Hepatocyte (in vitro differentiated cells): ENCODE measurements at places on chromosomes 7 and 10. TPM values are rescaled to one million over a fixed set of nuclear protein-coding genes. Genes with fewer than 3 reads are reported as not detected.

DNA sequence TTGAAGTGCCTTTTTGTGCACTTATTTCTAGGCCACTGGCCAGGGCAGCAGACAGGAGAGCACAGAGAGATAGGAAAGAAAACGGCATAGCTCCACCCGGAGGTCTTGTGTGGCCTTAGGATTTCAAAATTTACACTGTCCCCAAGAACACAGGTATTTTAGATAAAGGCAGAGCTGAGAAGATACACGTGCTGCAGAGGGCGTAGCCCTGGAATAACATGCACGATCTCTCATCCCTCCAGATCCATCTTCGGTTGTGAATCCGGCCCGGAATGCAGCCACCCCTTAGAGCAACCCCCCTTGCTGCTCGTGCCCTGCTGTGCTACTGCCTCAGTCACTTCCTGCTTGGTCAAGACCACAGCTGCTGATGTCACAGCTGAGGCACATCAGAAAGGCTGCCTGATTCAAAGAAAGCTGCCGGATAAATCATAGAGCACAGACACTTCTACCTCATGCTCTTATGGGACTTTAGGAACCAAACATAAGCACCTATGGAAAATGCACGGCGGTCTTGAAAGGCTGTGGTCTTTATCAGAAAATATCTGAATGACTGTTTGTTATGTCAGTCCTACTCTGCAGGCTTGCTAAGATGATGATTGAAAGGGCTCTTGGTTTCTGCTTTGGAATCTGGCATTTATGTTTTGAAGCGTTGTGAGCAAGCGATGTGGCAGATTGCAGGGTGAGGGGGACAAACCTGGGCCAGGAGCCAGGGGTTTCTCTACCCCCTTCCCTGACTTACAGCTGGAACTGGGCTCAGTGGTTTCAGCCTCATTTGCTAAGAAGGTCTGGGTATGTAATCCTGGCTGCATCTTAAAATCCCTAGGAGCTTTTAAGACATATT, 152.0 kb downstream of the SVIL start:
- peaks cover 27% of the 10 kb centered on the region for H3K4me1 ChIP-seq
- H3K4me3 ChIP-seq: no peak overlapping the region
- no peak for DNase-seq
- H3K27ac ChIP-seq: peak overlapping the region; percentile 34
- H3K36me3 ChIP-seq: no peaks in the 10 kb centered on the region
- no peaks in the 10 kb centered on the region for H3K27me3 ChIP-seq

DNA sequence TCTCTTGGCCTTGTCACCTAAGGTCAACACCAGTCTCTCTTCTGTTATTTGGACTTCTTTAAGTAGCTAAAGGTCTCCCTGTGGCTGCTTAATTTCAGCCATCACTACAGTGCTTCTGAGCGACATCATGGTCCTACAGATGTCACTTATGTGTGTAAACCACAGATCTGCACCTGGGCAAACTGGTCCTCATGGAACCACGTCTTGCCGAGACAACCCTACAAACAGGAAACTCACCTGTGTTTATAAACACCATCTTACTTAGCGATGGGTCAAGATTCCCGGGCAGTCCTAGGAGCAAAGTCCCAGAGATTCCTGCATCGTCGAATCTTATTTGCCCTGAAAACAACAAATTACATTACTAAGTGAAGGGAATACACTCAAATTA, 27.8 kb downstream of the KLF6 start:
- H3K4me3 ChIP-seq: no peak overlapping the region
- DNase-seq: no peak
- no peaks in the 10 kb centered on the region for H3K36me3 ChIP-seq
- H3K27ac ChIP-seq: no peak overlapping the region
- H3K4me1 ChIP-seq: peaks cover 12% of the 10 kb centered on the region

DNA sequence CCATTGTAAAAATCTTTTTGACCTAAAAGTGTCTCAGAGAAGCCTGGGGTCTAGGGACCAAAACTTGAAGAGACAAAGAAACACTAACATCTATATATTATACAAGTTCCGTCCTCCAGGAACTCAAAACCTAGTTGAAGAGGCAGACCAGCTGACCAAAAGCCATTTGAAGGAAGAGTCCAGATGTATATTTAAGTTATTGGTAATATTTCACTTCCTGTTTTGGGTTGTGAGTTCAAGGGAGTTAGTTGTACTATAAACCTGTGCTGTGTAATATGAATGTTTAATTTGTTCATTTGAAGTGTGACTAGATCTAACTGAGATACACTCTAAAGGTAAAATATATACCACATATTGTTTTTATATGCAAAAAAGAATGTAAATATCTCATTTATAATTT, 45.0 kb downstream of the CDK1 start:
- no peaks in the 10 kb centered on the region for H3K36me3 ChIP-seq
- no peak overlapping the region for H3K4me3 ChIP-seq
- no peak overlapping the region for H3K27ac ChIP-seq
- DNase-seq: no peak
- H3K4me1 ChIP-seq: peaks cover 19% of the 10 kb centered on the region

GRCh38 chr10:1643908-1644179, 93.5 kb downstream of the ADARB2 start:
- H3K4me1 ChIP-seq: no peaks in the 10 kb centered on the region
- no peak for DNase-seq
- H3K4me3 ChIP-seq: no peak overlapping the region
- H3K27me3 ChIP-seq: no peaks in the 10 kb centered on the region

DNA sequence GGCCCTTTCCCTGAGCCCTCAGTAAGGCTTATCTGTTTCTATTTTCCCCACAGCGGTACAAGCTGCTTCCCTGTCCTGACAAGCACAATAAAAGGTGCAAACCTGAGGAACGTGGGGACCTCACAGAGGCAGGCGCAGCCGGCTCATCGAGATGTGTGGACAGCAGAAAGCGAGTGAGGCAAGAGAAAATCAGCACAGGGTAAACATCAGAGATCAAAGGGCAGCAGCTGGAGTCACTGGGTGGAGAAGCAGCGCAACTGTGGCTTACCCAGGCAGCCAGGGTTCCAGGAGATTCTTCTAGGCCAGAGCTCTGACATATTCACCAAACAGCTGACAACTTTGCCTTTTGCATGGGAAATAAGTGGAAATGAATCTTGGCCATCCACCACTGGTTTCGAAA, 212.6 kb downstream of the WDR11 start:
- H3K36me3 ChIP-seq: no peaks in the 10 kb centered on the region
- no peak overlapping the region for H3K4me3 ChIP-seq
- peak; percentile 77 for DNase-seq
- peak overlapping the region; percentile 22 for H3K27ac ChIP-seq
- H3K27me3 ChIP-seq: no peaks in the 10 kb centered on the region

DNA sequence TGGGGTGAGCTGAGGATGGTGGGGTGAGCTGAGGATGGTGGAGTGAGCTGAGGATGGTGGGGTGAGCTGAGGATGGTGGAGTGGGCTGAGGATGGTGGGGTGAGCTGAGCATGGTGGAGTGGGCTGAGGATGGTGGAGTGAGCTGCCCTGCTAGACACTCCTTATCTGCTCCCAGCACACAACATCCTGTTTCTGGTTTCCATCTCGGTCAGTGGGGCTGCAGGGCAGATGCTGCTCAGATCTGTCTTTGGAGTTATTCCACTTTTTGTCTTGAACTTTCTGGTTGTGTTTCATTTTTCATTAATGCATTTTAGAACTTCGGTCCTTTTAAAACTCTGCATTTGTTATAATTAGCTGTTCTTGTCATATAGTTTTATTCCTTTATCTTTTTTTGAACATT, 67.9 kb upstream of the ANTXRL start:
- no peak overlapping the region for H3K27ac ChIP-seq
- no peaks in the 10 kb centered on the region for H3K27me3 ChIP-seq
- H3K4me1 ChIP-seq: peaks cover 7% of the 10 kb centered on the region
- H3K4me3 ChIP-seq: no peak overlapping the region
- no peak for DNase-seq

- H3K27me3 ChIP-seq: no peaks in the 10 kb centered on the region
- DNase-seq: no peak
- H3K4me1 ChIP-seq: no peaks in the 10 kb centered on the region
- H3K27ac ChIP-seq: no peak overlapping the region
Observed at GRCh38 chr10:123241391-123242141, 87.4 kb downstream of the BUB3 start.

- no peaks in the 10 kb centered on the region for H3K27me3 ChIP-seq
- no peak for DNase-seq
- H3K36me3 ChIP-seq: no peaks in the 10 kb centered on the region
Observed at GRCh38 chr7:120926943-120927346, 23.6 kb upstream of the ING3 start.

SLC39A12 gene
- total RNA-seq: not detected in 2 replicates

ORC5 gene
- total RNA-seq: 9.1 and 11.9 TPM in 2 replicates
